ENCODE measurements at places on chromosomes 4 and X.

- DNase-seq, result peak; percentile 41
Measured at GRCh38 chrX:39855748-39856129, 242.0 kb downstream of the BCOR start.

DNA sequence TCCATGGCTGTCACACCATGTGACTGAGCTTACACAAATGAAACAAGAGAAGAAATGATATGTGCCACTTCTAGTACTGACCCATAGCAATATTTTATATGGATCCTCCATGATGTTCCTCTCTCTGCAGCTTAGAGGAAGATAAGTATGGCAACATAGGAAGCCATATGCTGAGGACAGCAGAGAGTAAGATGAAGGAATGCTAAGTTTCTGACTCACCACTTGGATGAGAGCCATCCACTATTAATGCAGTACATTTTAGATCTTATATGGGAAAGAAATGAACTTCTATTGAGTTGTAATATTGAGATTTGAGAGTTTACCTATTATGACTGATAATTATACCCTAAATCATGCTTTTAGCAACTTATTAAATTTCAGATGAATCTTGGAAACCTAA, 386.9 kb upstream of the MAOA start:
- no peak for DNase-seq

DNA sequence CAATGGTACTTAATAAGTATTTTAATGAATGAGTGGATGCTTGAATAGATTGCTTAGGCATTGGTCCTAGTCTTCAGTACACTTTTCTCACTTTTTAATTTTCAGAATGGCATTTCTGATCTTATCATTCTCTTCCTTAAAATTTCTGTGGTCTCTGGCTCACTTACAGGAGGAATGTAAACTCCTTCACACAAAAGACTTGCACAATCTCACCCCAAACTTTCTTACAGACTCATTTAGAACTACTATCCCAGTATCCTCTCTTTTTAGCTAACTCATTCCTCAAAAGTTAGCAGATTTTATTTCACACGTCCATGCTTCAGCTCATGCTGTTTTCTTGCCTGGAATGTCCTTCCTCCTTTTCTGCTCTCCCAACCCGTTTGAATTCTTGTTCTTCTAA, 350.1 kb downstream of the GRXCR1 start:
- DNase-seq, result no peak

DNA sequence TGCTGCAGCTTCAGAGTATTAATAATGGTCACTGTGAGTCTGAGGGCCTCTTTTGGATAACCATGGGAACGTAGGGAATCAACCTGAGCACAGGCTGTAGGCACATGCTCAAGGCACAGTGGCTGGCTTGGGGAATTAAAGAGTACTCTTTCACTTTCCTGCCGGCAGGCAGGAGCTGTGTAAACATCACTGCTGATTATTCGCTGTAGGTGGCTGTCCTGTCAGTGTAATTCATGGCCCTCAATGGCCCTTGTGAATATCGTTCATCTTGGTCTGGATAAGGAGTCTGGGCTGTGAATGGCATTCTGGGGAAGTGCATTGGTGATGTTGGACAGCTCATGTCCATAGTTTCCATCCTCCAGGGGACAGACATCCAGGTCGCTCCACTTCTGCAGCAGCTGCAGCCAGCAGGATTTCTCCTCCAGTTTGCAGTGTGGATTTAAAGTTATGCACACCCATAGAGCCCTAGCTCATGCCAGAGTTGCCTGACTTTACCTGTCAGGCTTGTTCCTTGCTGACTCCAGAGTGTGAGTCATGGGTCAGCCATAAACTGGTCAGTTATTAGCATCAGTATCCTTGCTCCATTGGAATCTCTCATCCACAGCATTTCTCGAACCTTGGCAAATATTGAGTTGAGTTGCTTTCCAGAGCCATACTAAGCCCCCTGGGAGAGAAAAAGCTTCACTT, 43.0 kb downstream of the C4orf33 start:
- DNase-seq, result no peak

DNA sequence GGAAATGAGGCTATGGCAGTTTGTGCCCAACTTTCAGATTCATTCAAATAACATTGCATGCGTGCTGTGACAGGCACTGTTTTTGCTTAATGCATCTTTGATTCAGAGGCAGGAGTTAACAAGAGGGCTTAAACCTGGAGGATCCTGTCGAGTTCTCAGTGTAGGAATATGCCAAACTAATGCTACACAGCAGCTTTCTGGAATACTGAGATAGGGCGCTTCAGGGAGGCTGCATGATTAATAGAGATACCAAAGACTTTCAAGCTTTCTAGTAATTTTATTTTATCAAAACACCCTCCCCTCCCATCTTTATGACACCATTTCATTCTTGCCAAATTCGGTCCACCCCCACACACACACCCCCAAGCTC, 636 bp upstream of the TIMM8A start:
- DNase-seq, result no peak

DNA sequence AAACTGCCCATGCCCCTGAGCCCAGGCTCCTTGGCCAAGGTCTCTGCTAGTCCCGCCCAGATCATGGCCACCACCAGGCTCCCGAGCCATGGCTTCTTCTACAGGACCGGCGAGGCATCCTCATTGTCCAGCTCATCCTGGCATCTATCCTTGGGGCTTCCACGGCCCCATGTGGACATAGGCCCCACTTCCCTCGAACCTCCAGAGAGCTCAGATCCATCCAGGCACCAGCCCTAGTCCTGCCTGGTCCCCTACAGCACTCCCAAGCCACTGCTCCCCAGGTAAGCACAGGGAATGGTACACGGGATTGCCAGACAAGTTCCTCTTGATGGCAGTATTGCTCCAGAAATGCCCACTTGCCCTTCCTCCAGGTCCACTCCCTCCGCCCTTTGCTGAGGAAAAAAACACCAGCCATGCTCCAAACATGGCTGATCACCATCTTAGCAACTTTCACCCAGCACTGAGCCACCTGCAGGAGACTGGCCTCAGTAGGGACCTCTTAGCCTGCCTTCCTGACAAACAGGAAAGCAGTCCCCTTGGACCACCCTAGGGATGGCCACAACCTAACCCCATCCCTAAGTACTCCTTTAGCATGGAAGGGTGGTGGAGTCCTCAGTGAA, 272.1 kb upstream of the AGTR2 start:
- DNase-seq, result no peak

- peak; percentile 12 for DNase-seq
Measured at GRCh38 chrX:8971116-8971515, 62.8 kb downstream of the FAM9B start.

GRCh38 chrX:132716006-132716405, 227.2 kb upstream of the MBNL3 start:
- no peak for DNase-seq

DNA sequence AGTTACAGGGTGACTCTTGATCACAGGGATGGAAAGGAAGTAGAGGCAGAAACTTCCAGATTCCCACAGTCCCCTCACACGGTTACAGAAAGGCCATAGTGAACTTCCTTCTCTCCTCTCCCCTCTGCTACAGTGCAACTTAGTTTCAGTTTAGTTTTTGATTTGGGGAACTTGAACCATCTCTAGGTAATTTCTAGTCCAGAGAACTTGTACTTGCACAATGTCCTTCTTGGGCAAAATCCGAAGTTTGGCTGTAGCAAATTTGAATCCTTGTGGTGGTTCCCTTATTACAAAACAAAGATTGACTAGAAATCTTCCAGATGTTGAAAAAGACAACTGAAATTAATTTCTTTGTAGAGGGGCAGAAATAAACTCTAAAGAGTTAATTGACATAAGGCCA, 1.2 kb upstream of the BLTP1 start:
- no peak for DNase-seq

GRCh38 chr4:3396600-3396999, 45.2 kb upstream of the HGFAC start:
- DNase-seq, result no peak

- no peak for DNase-seq
Measured at GRCh38 chr4:57333684-57334083, 223.5 kb upstream of the IGFBP7 start.

DNA sequence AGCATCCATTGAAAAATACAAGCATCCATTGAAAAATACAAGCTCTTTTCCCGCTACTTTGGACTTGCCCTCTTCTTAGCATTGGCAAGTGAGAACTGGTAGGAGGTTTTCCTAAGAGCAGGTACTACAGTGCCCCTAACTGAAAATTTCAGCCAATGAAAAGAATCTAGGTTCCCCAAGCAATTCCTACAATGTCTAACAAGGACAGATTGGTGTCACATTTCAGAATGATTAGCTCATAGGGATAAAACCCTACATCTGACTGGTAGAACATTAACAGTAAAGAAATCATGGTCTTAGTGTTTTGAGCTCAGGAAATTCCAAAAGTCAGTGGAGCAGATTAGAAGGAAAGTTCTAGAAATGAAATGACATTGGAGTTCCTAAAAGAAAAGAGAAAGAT, 68.6 kb upstream of the QRFPR start:
- DNase-seq, result no peak

DNA sequence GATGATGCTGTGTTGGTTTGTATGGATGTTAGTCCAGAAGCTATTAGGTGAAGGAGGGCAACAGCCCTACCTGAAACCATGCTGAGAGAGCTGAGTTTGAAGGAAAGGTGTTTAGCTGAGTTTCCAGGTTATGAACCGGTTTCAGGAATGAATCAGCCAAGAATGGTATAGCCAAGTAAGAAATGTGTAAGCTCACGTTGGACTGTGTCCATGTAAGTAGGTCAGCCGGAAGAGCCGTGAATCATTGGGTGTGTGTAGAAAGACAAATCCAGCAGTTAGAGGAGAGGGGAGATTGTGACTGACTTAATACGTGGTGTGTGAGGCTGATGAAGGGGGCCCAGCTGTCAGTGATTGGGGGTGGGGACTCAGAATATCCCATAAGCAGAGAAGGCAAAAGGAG, 77.2 kb upstream of the SPIN4 start:
- DNase-seq, result no peak

DNA sequence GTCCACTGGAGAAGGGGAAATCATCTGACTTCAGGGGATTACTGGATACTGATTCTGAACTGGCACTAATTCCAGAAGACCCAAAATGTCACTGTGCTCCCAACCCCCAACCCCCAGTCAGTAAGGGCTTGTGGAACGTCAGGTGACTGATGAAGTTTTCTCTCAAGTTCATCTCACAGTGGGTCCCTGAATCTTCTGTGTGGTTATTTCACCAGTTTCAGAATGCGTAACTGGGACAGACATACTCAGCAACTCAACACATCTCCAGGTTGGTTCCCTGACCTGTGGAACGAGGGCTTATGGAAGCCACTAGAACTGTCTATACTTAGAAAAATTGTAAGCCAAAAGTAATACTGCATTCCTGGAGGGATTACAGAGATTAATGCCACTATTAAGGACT, 45.3 kb downstream of the DDX60L start:
- DNase-seq, result no peak

DNA sequence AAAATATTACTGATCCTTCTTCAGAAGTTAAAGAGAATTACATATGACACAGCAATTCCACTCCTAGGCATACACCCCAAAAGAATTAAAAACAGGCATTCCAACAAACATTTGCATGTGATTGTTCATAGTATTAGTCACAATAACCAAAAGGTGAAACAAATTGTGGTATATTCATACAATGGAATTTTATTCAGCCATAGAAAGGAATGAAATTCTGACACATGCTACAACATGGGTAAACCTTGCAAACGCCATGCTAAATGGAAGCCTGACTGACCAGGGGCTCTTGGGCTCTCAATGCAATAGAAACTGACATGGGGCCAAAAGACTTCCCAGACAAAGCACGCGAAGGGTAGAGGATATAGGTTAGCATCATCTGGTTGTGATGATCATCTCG, 62.1 kb upstream of the S100G start:
- no peak for DNase-seq

DNA sequence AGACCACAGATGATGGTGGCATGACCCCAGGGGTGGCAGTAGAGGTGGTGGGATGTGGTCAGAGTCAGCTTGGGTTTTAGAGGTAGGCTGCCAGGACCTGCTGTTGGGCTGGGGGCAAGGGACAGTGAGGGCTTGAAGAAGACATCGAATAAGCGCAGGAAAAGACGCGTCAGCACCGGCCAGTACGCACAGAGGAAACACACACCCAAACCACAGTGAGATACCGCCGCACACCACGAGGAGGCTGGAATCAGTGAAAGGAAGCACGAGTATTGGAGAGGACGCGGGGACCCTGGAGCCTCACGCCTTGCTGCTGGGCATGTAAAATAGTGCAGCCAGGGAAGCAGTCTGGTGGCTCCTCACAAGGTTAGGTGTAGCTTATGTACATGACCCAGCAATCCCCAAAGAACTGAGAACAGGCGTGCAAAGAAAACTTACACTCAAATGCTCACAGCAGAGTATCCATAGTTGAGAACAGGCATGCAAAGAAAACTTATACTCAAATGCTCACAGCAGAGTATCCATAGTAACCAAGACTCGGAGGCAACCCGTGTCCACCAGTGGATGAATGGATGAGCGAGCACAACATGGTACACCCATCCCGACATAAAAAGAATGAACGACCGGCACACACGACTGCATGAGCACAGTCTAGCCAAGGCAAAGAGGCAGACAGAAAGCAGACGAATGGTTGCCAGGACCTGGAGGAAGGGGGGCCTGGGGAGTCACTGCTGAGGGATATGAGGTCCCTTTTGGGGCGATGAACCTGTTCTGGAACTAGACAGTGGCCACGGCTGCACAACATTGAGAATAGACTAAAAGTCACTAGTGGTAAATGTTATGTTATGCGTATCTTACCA, 13.3 kb downstream of the PDZD4 start:
- no peak for DNase-seq

DNA sequence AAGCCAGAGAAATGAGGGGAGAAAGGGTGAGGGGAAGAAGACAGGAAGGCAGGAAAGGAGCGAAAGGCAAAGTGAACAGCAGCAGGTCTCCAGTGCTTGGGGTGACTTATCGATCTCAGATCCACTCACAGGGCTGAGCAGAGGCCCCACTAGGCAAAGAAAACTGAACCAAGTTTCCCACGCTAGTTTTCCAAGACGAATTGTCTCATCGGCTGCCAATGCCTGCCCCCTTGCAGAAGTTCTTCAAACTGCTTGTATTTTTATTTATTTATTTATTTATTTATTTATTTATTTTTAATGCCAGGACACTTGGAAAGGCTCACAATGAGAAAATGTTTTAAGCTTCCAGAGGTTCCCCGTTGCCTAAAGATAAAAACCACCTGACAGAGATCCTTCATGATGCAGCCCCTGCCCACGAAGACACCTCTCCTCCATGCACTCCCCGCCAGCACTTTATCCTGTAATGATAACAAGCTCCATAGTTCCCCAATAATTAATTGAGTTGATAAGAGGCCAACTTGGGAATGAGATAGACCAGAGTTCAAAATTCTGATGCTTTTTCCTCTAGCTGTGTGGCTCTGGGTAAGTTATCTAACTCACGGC, 43.2 kb downstream of the QDPR start:
- DNase-seq, result no peak
